Vagina (tissue), 2 donors: ENCODE measurements at places on chromosomes 11 and 22.
A peak's percentile ranks its signal among the peaks of the same experiment; 100 is the strongest.

DNA sequence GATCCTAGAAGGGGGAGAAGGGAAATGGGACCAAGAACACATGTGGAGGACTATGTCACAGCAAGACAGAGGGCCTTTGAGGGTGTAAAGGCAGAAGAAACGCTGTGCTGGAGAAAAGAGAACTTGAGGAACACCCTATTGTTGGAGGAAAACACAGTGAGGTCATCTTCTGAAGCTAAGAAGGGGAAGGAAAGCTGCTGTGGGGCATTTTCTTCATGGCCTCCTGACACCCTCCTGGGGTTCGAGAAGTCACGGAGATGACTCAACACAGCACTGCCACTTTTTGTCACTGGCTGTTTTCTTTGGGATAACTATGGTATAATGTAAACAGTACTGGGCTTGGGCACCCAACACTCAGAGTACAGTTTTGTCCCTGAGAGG lies 492.6 kb upstream of the CADM1 start:
- DNase-seq = no peak

- no peak for DNase-seq
Observed at GRCh38 chr11:61297341-61297740, 2.2 kb upstream of the VWCE start.

DNA sequence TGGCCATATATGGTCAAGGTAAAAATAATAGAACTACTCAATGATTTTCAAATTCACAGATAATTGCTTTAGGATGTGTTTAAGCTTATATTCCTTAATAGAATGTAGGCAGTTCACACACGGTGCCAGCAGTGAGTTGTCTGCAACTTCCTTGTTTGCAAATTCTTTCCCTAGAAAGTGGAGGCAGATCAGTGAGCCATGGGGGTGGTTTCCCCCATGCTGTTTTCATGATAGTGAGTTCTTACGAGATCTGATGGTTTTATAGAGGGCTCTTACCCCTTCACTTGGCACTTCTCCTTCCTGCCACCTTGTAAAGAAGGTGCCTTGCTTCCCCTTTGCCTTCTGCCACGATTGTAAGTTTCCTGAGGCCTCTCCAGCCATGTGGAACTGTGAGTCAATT lies 111.8 kb upstream of the LMO1 start:
- no peak for DNase-seq

GRCh38 chr11:31872076-31872443 lies 60.9 kb upstream of the PAX6 start:
- DNase-seq = peak; percentile 44

GRCh38 chr11:61361237-61361740 lies 393 bp downstream of the CYB561A3 start:
- DNase-seq = no peak

DNA sequence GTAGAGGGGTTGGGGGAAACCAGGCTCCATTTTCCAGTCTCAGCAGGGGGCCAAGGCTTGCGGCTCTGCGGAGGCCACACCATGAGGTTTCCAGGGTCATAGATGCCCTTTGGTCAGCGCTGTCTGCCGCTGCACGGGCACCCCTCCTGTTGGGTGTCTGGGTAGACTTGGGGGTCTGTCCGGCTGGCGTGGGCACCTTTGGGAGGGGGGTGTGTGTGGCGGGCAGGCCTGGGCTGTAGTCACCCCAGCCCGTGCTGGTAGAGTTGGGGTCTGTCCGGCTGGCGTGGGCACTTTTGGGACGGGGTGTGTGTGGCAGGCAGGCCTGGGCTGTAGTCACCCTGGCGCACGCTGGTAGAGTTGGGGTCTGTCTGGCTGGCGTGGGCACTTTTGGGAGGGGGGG lies 18.6 kb downstream of the LSP1 start:
- DNase-seq = no peak

DNA sequence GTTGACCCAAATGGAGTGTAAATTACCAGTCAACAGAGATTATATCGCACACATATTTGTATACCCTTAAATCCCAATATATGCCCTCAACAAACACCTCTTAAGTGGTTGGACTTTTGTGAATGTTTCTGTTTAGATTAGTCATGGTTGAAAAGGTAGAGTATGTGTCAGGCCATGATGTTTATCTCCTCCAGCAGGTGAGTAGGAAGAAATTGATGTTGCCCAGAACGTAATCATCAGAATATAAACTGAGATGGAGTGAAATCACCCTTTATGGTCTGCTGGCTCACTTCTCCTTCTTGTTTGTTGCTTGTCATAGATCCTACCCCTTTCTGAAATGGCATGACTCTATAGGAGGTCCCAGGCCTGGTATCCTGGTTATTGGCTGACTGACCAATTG lies 431.8 kb downstream of the ETS1 start:
- no peak for DNase-seq

DNA sequence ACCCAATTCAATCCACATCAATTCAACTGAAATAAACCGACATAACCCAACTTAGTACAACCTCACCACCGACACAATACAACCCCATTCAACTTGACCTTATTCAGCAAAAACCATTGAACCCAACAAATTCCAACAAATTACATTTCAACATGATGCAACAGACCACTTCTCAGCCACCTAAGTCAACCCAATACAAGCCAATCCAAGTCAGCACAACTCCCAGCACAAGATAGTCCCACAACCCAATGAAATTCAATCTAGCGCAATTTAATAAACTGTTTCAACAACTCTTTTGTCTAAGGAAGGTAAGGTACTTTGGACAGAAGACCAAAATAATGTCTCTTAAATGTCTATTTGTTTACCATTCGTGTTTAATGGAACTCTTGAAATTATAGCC lies 226.0 kb downstream of the MIAT start:
- DNase-seq = no peak

DNA sequence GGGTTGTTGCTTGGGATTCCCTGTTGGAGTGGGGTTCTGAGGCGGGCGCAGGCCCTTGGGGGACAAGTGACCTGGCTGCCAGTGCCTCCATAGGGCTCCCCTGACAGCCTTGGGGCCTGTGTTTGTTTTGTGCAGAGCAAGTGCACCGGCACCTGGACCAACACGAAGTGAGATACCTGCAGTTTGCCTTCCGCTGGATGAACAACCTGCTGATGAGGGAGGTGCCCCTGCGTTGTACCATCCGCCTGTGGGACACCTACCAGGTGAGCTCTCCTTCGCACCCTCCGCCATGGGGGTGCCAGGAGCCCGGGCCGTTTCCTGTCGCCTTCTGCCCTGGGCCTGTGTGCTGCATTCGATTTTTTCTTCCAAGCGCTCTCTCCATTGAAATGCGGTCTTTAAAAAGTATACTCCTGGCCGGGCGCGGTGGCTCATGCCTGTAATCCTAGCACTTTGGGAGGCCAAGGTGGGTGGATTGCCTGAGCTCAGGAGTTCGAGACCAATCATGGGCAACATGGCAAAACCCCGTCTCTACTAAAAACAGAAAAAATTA lies 274.6 kb downstream of the TBC1D22A start:
- no peak for DNase-seq

DNA sequence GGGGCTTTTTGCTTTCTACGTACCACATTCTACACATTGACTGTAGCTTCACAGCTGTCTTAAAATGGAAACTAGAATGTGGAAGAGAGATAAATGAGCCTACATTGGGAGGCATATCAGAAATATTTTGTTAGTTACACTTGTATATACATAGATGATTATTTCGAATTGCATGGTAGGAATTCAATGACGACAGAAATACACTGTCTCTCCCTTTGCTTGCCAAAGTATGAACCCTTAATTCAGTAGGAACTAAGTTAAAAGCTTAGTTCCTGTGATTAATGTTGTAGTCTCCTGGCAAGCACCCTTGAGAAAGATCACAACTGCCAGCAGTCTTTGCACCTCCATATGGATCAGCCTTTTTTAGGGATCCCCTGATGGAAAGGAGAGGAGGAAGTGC lies 10.1 kb downstream of the C11orf87 start:
- no peak for DNase-seq

DNA sequence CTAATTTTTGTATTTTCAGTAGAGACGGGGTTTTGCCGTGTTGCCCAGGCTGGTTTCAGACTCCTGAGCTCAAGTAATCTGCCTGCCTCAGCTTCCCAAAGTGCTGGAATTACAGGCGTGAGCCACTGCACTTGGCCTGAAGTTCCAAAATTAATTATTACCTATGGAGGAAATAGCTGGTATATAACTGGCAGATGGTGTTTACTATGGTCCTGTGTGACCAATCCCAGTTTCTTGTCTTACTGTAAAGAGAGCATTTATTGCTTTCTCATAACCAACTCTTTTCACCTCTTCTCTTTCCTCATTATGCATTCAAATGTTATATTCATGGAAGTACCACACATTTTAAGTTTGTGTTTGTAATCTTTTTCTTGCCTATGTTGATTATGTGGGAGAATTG lies 24.2 kb upstream of the ACAT1 start:
- DNase-seq = no peak

GRCh38 chr11:70204466-70204799 lies 1.3 kb downstream of the FADD start:
- no peak for DNase-seq

DNA sequence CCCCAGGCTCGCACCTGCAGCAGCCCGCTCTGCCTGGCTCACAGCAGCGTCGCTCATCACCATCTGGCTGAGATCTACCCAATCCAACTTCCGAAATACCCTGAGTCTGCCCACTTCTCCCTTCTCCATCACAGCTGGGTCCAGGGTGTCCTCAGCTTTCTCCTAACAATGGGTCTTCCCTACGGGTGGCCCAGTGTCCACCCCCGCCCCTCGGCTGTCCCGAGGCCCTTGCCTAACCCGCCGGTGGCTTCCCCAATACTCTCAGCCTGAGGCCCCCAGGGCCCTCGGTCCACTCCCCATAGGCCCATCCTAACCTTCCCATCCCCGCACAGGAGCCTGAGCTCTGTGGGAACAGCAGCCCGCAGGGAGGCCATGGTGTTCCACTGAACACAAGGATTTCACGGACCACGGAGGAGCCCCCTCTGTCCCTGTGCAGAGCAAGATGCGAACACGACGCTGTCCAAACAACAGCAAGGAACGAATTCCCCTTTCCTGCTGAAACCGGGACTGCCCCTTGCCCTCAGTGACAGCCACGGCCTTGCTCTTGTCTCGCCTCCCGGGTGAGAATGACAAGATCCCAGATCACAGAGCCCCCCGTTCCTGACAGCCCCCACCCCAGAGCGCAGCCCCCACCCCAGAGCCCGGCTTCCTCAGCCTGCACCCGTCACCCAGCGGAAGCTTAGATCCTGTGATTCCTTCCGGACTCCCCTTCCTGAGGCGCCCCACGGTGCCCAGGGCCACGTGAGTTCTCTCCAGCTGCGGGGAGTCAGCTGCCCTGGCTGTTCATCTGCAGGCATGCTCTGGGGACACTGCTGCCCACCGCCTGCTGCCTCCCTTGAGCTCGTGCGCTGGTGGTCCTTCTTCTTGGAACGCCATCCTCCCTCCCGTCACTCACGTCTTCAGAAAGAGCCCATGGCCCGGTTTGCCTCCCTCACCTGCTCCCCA lies 48.8 kb upstream of the CARS1 start:
- no peak for DNase-seq

GRCh38 chr11:18322818-18323570 lies 627 bp downstream of the GTF2H1 start:
- no peak for DNase-seq

DNA sequence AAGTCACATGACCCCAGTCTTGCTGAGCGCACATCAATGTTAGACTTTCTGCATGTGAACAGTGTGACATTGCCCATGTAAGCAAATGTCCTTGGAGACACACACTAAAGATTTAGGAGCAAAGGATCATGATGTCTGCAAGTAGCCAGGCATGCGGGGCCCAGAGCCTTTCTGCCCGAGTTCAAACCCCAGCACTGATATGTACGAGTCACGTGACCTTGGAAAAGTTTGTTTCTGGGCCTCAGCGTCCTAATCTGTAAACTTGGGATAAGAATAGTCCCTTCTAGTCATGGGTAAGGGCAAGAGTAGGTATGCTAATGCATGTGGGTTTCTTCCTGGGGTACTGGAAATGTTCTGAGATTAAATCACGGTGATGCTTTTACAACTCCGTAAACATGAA lies 16.8 kb upstream of the PGA3 start:
- no peak for DNase-seq

DNA sequence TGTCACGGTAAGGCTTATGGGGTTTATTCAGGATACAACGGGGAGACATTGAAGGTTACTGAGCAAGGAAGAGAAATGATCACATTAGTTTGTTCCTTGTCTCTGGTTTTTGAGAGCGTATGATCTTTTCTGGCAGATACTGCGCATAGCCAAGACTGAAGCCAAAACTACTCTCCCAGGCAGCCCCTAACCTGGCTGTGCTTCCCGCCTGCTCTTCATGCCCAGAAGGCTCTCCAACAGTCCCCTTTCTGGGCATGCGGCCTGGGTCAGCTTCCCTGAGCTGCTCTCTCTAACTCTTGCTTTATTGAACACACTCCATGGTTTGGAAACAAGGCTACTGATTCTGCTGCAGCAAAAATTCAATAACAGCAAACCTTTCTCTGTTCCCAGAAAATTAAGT lies 306.6 kb downstream of the BUD13 start:
- DNase-seq = no peak

GRCh38 chr11:44624761-44625221 lies 59.3 kb downstream of the CD82 start:
- peak; percentile 61 for DNase-seq

DNA sequence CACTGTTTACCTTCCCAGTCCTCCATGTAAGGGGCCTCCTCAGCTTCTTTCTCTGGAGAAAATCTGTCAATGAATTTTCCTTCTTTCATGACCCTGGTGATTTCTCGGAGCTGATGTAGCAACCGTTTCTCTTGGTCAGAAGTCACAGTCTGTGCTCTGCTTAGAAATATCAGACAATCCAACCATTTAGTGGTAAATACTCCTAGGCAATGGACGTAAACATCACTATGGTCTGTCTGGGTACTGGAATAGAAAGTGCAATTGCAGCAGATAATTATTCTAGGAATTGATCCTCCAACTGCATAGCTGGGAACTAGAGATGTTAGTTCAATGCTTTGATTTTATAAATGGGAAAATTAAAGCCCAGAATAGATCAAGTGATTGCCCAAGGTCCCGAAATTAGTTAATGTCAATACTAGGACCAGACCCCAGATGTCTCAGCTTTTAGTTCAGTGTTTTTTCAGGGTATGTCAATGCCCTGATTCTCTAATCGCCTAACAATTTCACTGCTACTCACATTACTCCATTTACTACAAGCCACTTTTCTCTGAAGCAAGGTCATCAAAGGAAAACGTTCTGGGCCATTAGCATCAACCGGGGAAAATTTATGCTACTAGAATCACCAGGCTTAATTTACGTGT lies 42.1 kb downstream of the RIC3 start:
- DNase-seq = no peak

DNA sequence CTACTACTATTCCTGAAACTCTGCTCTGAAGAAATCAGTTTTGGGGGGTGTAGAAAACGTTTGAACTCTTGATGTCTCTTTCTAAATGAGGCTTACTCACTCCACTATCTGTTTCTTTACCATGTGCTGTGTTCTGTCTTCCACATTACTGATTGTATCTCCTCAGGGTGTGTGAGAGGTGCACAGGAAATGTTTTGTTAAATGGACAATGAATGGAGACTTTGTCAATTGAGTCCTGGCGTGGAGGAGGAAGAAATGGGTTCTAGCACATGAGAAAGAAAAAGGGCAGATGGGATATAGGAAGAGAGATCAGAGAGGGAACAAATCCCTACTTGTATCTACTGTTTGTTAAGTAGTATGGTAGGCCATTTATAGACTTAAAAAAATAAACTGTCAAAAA lies 577.1 kb upstream of the CCDC90B start:
- no peak for DNase-seq
